ENCODE measurements at places on chromosomes 1 and 21. TPM values are rescaled to one million over a fixed set of nuclear protein-coding genes. Genes with fewer than 3 reads are reported as not detected.
A peak's percentile ranks its signal among the peaks of the same experiment; 100 is the strongest.

GRCh38 chr1:193471981-193472380 lies 285.6 kb upstream of the B3GALT2 start:
- DNase-seq = no peak

DNA sequence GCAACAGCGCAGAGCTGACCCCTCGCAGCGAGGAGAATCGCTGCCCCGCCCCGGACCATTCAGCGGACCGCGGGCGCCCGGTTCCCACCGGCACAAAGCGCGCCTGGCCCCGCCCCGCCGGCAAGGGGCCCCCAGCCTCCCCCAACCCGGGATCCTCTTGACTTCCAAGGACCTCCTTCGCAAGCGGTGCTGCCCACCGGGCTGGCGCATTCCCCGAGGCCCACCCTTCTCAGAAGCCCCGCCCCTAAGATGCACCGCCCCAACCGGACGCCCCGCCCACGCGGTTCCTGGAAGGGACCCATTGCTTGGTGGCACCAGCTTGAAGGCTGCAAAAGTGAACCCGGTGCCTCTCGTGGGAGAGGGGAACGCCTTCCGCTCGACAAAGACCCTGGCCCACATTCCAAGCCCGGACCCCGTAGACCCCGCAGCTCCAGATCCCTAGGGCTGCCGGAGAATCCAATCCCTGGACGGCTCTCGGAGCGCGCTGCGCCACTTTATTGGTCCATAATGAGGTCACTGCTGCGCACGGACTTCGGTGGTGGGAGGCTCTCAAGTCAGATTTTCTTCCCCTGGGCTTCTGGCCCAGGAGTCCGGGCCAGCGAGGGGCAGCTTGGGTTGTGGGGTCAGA lies 2.0 kb downstream of the HES3 start:
- peak; percentile 32 for DNase-seq

DNA sequence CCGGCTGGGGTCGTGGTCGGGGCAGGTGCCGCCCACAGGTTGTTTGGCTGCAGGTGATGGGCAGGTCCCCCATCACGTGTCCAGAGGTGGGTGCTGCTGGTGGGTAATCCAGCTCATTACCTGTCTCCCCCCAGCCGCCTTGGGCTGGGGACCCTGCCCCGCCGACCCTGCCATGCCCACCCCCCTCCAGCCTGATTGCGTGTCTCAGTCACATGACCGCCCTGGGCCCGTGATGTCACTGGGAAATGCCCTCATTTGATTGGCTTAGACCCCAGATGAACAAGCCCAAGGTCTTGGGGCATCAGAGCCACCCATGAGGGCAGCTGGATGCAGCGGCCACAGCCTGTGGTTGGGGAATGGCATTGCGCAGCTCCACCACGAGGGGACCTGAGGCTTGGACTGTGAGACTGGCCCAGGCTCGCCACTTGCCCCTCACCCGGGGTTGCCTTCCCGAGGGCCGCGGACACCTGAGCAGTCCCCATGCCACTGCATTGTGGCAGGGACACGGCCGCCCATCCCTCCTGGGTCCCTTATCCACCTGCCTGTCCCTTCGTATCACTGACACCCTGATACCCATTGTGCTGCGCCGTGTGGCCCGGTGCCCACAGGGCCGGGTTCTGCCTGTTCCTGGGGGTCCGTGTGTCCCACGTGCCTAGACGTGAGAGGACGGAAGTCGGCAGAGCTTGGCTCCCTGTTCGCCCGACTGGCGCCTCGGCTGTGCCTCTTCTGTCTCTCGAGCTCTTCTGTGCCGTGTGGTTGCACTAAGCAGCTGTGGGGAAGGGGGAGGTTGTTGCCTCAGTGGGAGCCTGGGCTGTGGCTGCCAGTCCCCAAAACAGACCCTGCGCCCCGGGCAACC lies 68.0 kb downstream of the FAAP20 start:
- no peak for DNase-seq

DNA sequence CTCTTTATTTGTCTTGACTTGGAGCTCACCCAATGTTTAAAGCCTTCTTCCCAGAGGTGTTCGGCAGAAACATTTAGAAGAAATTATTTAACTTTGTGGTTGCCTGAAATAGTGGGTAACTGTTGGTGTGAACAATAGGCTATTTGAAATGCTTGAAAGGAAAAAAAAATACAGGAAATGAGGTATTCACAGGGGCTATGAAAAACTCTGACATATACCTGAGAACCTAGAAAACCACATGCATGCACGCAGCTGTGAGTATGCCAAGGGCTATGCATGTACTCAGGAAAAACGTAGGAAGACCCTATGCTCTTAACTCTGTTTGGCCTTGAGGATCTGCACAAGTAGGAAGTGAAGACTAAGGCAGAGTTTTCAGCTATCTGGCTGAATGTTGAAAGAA lies 16.4 kb upstream of the RNF186 start:
- no peak for DNase-seq

GRCh38 chr1:212669600-212669999 lies 30.0 kb downstream of the BATF3 start:
- no peak for DNase-seq

Gene S100A7
- total RNA-seq = not detected

GRCh38 chr1:181187337-181188126 lies 99.0 kb downstream of the IER5 start:
- DNase-seq = no peak

DNA sequence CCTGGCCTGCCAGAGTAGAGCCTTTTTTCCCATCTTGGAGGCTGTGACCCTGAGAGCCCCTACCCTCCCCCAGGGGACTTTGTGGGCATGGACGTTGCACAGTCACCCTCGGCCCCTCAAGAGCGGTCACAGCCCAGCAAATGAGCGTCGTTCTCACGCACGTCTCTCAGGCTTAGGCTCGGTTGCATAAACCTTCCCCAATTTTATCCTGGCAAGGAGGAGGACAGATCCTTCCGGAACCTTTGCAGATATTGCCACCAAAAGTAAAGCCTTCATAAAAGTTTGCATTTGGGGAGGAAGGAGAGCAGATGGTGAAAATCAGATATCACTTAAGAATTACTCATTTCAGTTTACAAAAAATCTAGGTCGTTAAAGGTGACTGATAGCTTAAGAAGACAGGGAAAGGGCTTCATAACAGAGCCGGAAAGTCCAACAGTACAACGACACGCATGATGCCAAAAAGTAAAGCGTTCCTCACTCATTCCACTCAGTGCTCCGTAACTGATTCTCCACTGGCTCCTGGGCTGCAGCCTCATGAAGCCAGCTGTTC lies 29.3 kb downstream of the PDE9A start:
- DNase-seq = no peak

Gene SV2A
- 3.3 TPM for total RNA-seq

GRCh38 chr21:45404730-45405270 lies at the start of gene COL18A1:
Gene COL18A1 (plus strand): TSS chr21:45405165. CDS start chr21:45405231, 66 bp downstream.
- DNase-seq = peak; percentile 15

DNA sequence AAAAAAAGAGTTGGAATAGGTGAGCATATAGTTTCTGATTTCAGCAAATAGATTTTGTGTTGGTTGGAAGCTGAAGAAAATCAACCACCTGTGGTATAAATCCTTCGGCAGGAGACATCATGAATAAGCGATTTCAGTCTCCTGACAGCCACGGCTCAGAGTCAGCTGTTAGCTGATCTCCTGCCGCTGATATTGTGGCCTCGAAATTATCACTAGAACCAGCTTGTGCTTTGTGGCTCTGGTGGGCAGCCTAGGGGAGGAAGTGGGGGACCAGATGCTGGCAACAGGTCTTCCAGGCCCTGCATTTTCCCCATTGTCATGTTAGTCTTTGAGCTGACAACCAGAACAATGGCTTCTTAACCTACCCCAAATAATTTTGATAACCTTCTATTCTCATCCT lies 842 bp upstream of the GCSAML start:
- no peak for DNase-seq

- no peak for DNase-seq
Observed at GRCh38 chr1:167333124-167333523, 112.4 kb downstream of the POU2F1 start.

- DNase-seq = no peak
Observed at GRCh38 chr1:30902593-30903290, 5.8 kb downstream of the SDC3 start.

DNA sequence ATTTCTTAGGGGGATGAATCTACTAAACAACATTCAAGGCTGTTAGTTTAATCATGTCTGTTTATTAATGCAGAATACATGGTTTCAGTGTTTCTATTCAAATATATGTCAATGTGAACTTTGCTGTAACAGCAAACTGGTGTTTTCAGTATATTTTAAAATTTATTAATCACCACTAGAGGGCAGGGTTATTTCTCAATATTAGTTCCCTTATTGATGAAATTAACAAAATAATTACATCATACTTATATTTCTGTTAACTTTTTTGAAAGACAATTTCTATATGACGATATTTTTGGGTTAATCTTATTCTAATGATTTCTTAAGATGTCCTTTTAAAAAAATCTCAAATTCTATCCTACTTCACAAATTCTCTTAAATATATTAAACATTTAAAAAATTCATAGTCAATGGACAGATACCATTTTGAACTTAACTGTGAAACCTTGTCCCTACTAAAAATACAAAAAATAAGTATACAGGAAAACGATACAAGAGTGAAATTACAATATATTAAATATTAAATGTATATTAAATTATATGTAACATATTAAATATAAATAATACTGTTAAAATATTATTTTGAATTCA lies 1034.1 kb upstream of the PRMT6 start:
- DNase-seq = no peak

GRCh38 chr1:160092366-160093068 lies 5.9 kb downstream of the IGSF8 start:
- DNase-seq = no peak

GRCh38 chr1:98398649-98399048 lies 262.9 kb upstream of the SNX7 start:
- DNase-seq = no peak

GRCh38 chr1:38005195-38006007 lies at the start of gene FHL3:
Gene FHL3 (minus strand): TSS chr1:38005514. CDS start chr1:37999412, 6,102 bp downstream.
- DNase-seq = peak; percentile 47

- DNase-seq = no peak
Observed at GRCh38 chr1:232225336-232226131, 404.4 kb downstream of the SIPA1L2 start.

Gene TARS2
- 34.0 TPM for total RNA-seq

Gene FAM177B
- not detected for total RNA-seq

- no peak for DNase-seq
Observed at GRCh38 chr1:39711966-39712340, 20.7 kb upstream of the HPCAL4 start.

- no peak for DNase-seq
Observed at GRCh38 chr1:174976436-174977108, 23.2 kb upstream of the CACYBP start.

GRCh38 chr1:180816132-180816531 lies 96.6 kb upstream of the KIAA1614 start:
- no peak for DNase-seq

Gene FAM163A
- total RNA-seq = not detected

- peak; percentile 33 for DNase-seq
Observed at GRCh38 chr1:14923727-14924452, 229.7 kb upstream of the TMEM51 start.

Gene IL12RB2
- 43.5 TPM for total RNA-seq

DNA sequence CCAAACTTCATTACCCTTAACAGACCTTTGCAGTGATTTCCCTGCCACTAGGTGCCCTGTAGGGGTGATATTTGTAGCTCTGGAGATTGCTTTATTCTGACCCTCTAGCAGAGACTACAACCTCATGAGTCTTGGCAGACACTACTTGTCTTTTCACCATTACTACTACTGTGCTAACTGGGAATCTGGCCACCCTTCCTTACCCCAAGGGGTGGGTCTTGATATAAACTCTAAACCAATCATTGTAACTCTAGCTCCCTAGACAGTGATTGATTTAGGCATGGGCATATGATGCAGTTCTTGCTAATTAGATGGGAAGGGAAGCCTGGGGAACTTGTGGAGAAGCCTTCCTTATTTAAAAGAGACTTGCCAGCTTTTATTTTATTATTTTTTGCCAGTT lies 3.9 kb downstream of the KPNA6 start:
- DNase-seq = no peak

- no peak for DNase-seq
Observed at GRCh38 chr1:184354719-184355118, 32.1 kb upstream of the C1orf21 start.

Gene TMPRSS15
- total RNA-seq = not detected

Gene RCAN1
- 3.9 TPM for total RNA-seq

DNA sequence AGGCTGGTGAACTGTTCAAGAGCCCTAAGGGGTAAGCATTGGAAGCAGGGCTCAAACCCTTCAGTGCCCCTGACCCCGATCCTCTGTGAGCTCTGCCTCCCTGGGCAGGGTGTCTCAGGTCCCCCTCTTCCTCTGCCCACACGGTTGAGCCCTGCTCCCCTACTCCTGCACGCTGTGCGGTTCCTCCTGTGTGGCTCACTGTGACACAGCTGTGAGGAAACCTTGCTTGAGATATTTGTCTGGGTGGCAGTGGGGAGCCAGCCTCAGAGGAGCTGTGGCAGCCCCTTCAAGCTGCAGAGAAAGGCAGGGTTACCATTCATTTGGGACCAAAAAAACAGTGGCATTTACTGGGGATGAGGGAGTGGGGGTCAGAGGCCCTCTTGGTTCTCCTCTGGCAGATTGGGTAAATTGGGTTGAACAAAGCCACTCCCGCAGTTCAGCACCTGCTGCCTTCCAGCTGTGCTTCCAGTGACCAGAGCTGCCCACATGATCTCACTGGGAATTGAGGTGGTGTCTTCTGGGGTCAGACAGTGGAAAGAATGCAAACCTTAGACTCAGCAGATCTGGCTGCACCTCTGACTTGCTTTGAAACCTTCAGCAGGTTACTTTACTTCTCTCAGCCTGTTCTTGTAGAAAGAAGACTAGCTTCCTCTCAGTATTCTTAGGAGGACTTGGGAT lies 60.6 kb upstream of the CD1D start:
- DNase-seq = no peak

Gene RLF
- total RNA-seq = 36.8 TPM

GRCh38 chr1:37153116-37154100 lies 119.1 kb upstream of the GRIK3 start:
- no peak for DNase-seq

Gene C21orf58
- total RNA-seq = 5.2 TPM

Gene PTPN7
- 124 TPM for total RNA-seq

DNA sequence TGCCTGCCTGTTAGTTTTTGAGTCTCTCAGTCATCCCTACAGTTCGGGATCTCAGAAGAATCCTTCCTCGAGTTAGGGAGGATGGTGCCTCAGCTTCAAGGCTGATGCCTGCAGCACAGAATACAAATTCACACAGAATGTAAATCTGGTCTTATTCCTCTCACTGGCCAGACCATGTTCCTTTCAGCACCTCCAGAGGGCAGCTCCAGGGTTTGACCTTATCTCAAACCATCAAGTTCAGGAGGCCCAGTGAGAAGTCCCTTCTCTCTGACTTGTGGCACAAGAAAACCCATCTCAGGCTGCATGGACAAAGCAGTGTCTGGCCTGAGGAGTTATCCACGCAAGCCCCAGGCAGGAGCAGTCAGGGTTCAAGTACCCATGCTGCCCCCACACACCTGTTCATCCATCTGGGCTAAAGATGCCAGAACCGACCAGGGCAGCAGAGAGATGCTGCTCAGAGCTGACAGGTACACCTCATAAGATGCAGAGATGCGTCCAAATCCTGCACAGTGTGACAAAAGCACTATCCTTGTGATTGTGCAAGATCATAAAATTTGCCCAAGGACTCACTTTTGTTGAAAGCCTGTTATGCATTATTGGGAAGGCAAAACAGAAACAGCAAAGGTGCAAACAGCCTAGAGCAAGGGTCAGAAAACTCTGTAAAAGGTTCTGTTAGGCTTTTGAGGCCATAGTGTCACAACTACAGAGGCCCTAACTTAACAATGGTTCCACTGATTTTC lies 49.8 kb downstream of the BCAR3 start:
- no peak for DNase-seq

Measured in CD4-positive, CD25-positive, alpha-beta regulatory T cell (primary cell).